ENCODE measurements at places on chromosomes 2 and 18. TPM values are rescaled to one million over a fixed set of nuclear protein-coding genes. Genes with fewer than 3 reads are reported as not detected.

GRCh38 chr2:9666306-9666705, 35.5 kb upstream of the YWHAQ start:
- DNase-seq, result no peak

DNA sequence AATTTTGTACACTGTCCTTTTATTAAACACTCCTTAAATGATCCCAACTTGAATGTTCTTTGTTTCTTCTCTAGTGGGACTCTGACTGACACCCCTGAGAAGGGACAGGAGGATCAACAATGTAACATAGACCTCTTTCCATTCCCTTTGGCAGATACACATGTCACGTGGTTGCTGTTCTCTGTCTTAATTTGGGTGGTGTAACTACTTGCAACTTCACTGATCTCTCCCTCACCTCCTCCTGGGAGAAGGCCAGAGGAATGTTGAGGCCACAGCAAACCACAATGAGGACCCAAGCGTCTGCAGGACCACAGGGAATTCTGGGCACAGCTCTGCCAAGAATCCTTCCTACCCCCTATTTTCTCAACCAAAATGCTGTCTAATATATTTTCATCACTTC, 205.6 kb downstream of the RTP5 start:
- no peak for DNase-seq

- no peak for DNase-seq
These were observed 85.1 kb downstream of the SERPINB8 start for GRCh38 chr18:64055019-64055418.

DNA sequence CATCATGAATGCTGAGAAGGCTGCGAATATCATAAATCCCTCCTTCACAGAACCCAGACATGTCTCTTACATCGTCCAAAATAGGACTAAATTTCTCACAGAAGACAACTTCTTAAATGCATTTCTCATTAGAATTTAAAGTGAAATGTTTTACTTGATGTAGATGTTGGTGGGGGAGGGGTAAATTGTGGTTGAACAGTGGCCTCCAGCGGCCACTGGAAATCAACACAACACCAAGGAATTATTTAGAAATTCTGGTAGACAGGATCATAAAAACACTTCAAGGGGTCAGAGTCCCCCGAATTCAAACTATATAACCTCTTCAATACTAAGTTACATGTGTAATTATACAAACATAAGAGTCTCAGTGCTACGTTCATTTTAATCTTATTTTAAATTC, 135.9 kb downstream of the ABCA12 start:
- DNase-seq, result peak; percentile 59

GRCh38 chr2:111946294-111947114, 48.1 kb downstream of the MERTK start:
- DNase-seq, result peak; percentile 99

- peak; percentile 26 for DNase-seq
These were observed 11.2 kb upstream of the NABP1 start for GRCh38 chr2:191666732-191667131.

GRCh38 chr2:151946899-151947812, 118.9 kb upstream of the ARL5A start:
- peak; percentile 41 for DNase-seq

- DNase-seq, result no peak
These were observed 24.3 kb downstream of the WDSUB1 start for GRCh38 chr2:159262226-159262625.

DNA sequence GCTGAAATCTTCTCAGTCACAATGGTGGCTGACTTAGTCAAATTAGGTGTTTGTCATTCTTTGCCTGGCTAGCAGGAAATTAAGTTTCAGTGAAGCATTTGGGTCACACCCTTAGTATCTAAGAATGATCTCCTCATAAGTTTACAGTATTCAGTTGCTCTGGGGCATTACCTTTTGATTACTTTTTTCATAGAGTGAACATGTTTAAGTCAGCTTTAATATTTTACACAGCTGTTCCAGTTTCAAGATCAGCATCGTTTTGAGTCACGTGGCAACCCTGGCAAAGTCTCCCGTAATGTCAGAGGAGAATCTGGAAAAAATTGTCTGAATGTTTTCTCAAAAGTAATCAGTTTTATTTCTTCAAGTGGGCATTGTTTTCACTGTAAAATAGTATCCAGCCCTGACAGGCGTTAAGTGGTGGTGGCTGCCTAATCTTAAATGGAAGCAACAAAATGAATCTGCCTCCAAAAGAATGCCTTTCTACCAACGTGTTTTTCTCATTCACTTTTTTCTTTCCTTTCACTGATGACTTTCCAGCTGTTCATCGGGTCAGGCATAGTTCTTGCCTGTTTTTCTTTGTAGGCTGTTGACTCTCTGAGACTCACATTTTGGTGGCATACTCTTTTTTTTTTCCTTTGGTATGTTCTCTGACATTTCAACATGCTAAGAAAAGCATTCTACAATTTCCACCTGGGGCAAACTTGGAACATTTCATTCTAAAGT, 319.6 kb upstream of the TCF4 start:
- DNase-seq, result peak; percentile 6

GRCh38 chr2:209593930-209594329, 170.1 kb downstream of the MAP2 start:
- no peak for DNase-seq

DNA sequence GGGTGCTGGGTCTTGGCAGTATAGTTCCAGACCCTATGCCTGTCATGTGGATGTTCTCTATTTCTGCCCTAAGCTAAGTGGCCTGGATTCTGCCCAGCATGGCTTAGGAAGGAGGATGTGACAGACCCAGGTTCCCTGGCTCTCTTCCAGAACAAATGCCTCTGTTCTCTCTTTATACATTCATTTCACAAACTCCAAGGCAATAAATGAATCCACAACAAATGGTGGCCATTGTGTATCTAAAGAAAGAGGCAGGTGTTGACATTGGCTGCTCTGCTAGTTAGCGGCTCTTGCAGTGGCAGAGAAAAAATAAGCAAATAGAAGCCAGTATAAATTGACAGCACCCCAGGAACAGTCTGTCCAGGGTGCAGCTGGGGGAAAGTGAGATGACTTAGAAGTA, 298.6 kb downstream of the SUCLG1 start:
- no peak for DNase-seq

- DNase-seq, result no peak
These were observed 28.2 kb upstream of the BIN1 start for GRCh38 chr2:127134833-127135830.

- no peak for DNase-seq
These were observed 88.7 kb downstream of the ARHGEF33 start for GRCh38 chr2:38978296-38978903.

- peak; percentile 41 for DNase-seq
These were observed 250.8 kb upstream of the TCF4 start for GRCh38 chr18:55838841-55839240.

- peak; percentile 61 for DNase-seq
These were observed 60.0 kb upstream of the AGAP1 start for GRCh38 chr2:235433860-235434259.

GRCh38 chr2:159807183-159808031, 9.4 kb upstream of the CD302 start:
- DNase-seq, result peak; percentile 76

DNA sequence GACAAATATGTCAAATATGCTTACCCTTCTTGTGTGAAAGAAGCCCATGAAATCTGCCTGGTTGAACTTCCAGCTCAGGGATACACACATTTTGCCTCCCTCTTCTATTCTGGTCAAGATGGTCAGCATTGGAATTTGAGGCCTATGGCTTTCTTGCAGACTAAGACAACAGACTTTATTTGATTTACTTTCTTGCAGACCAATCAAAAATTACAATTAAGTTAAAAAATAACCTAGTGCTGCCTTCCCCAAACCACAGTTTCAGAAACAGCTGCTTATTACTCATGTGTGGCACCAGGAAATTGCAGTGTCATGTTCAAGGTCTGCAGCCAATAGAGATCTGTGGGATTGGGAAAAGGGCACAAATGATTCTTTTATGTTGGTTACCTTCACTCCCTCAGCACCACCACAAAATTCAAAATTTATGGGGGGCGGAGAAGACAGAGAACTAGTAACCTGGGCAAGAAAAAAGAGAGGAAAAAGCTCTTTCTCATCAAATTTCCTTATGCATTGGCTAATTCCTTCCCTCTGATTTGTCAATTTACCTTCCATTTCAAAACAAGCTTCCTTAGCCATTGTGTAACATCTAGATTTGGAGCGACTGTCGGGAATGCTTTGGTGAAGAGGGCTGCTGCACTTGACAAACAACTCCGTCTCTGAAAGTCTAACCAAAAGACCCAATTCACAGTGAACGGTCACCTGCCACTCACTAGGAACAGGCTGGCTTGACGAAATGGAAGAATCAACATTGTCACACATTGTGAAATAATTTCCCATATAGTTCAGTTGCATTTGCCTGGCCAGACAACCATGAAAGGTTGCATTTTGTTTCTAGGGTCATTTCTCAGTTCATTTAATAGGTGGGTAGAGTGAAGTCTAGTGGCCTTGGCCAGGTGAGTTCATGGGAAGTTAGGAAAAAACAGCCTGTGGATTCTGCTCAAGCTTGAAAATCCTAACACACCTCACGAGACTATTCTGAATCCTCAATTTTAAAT, 100.4 kb upstream of the FZD5 start:
- DNase-seq, result peak; percentile 57

GRCh38 chr2:23826040-23826439, 100.9 kb downstream of the ATAD2B start:
- no peak for DNase-seq

DNA sequence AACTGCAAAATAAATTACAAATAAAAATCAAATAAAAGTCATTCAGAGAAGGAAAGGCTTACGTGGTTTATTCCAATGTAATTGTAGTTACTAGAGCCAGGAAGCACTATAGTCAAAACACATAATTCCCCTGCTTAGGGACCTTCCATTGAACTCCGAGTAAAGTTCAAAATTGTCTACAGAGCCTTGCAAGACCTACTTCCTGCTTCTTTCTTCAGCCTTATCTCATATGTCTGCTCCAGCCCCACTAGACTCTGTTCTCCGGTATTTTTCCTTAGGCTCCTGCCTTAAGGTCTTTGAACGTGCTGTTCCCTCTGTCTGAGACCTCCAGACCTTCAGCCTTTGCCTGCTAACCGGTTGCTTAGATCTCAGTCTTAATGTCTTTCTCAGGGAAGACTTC, 104.3 kb downstream of the ARL6IP6 start:
- DNase-seq, result no peak

DNA sequence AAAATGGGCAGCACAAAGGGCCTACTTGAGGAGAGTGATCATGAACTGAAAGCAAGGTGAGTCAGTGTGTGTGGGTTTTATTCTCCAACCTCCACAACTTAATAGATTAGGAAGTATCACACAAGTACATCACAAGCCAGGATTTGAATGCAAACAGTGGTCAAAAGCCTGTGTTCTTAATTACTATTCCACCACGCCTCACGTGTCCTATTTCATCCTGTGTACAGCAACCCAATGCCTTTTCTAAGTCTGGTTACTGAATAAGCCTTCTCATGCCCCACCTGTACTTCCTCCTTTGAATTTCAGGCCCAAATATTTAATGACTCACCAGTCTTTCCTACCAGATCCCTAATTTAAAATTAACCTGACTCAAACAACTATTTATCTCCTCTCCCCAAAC, 755.7 kb upstream of the SLC8A1 start:
- DNase-seq, result peak; percentile 72

DNA sequence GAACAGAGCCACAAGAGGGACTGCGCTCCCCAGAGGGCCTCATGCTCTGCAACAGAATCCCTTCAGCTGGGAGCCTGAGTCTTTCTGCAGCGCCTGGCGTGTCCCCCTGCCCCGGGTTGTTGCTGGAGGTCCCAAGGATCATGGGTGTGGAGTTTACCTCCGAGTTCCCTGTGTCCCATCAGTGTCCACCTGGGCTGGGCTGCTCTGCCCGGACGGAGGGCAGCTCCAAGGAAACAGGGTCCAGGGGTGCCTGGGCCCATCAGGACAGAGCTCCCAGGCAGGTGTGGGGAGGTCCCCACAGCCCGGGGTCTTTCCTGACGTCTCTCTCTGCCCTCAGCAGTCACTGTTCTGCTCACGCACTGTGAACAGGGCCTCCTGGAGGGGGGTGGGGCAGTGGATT, 63.5 kb downstream of the EMILIN2 start:
- DNase-seq, result no peak

DNA sequence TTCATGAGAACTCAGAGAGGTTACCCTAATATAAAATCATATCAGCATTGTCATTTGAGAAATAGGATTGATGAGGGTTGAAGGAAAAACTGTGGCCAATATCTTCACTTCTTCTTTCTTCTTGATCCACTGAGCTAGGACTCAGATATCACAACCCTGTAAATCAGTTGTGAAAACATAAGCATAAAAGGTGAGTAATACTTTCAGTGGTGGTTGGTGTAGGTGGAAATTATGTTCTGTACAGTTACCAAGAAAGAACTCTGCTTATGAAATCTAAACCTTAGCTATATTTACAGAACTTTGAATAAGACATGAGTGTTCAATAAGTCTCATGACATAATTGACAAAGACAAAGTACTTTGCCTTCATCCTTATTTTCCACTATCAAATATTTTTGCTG, 56.3 kb downstream of the PAX3 start:
- DNase-seq, result no peak

DNA sequence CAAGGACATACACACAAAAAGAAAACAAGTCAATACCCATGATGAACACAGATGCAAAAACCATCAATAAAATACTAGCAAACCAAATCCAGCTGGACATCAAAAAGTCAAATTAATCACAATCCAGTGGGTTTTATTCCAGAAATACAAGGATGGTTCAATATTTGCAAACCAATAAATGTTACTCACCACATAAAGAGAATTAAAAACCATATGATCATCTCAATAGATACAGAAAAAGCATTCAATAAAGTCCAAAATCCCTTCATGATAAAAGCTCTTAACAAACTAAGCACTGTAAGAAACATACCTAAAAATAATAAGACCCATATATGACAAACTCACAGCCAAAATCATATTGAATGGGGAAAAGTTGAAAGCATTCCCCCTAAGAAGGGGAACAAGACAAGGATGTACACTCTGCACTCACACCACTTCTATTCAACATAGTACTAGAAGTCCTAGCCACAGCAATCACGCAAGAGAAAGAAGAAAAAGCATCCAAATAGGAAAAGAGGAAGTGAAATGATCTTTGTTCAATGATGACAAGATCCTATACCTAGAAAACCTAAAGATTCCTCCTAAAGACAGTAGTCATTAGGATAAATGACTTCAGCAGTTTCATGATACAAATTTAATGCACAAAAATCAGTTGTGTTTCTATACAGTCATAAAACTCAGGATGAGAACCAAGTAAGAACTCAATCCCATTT, 62.6 kb downstream of the TRAPPC8 start:
- DNase-seq, result no peak

The SLC4A3 gene
- total RNA-seq, result 11.6 TPM

The CAPN14 gene
- total RNA-seq, result not detected

The CCDC74B gene
- 8.6 TPM for total RNA-seq

The TSPYL6 gene
- total RNA-seq, result not detected

The UGT1A10 gene
- total RNA-seq, result not detected

The DES gene
- not detected for total RNA-seq

The TRIM43 gene
- total RNA-seq, result not detected

The IL1F10 gene
- not detected for total RNA-seq

The ZSWIM2 gene
- total RNA-seq, result not detected

The SYT4 gene
- total RNA-seq, result not detected

The DNER gene
- total RNA-seq, result 1.1 TPM

The TTC39C gene
- 26.3 TPM for total RNA-seq

The SPRED2 gene
- 16.2 TPM for total RNA-seq

Data from PC-3 (cell line).